Right ventricle myocardium superior (tissue), 1 donor: ENCODE measurements at places on chromosomes 4 and X. TPM values are rescaled to one million over a fixed set of nuclear protein-coding genes. Genes with fewer than 3 reads are reported as not detected.

AFP gene
- total RNA-seq: not detected

LRP2BP gene
- 2.6 TPM for total RNA-seq

NUDT10 gene
- 0.13 TPM for total RNA-seq

RIBC1 gene
- 0.38 TPM for total RNA-seq

USP51 gene
- 1.6 TPM for total RNA-seq

SSX4 gene
- total RNA-seq: not detected

PNMA6E gene
- total RNA-seq: not detected

TRPC3 gene
- 0.13 TPM for total RNA-seq

VSIG1 gene
- not detected for total RNA-seq

ZIC3 gene
- total RNA-seq: not detected

CXXC4 gene
- 4.7 TPM for total RNA-seq

HPGDS gene
- 3.3 TPM for total RNA-seq

CXCL6 gene
- not detected for total RNA-seq

GPR173 gene
- total RNA-seq: 0.67 TPM

EDA2R gene
- total RNA-seq: 1.0 TPM

MAGEA11 gene
- total RNA-seq: not detected

FREM3 gene
- 0.19 TPM for total RNA-seq

MAGEA1 gene
- total RNA-seq: not detected

TMPRSS11B gene
- total RNA-seq: not detected

DDIT4L gene
- 0.46 TPM for total RNA-seq

AFM gene
- not detected for total RNA-seq

PABPC5 gene
- total RNA-seq: 0.48 TPM

CT45A10 gene
- not detected for total RNA-seq

FAM241A gene
- 7.4 TPM for total RNA-seq

BEND2 gene
- total RNA-seq: not detected

FDCSP gene
- total RNA-seq: not detected

PNMA6F gene
- total RNA-seq: not detected

IL13RA2 gene
- total RNA-seq: not detected

GRIA3 gene
- total RNA-seq: 0.54 TPM

CXCL8 gene
- not detected for total RNA-seq

MBNL3 gene
- 31.1 TPM for total RNA-seq

RAB33A gene
- 0.24 TPM for total RNA-seq

G6PD gene
- total RNA-seq: 9.3 TPM

UGT2A1 gene
- total RNA-seq: not detected

SPANXA2 gene
- total RNA-seq: not detected

EREG gene
- total RNA-seq: not detected

SLITRK4 gene
- total RNA-seq: 0.38 TPM

SPATA4 gene
- 0.32 TPM for total RNA-seq

PALLD gene
- 979 TPM for total RNA-seq
